ENCODE measurements at places on chromosomes 16 and 17. TPM values are rescaled to one million over a fixed set of nuclear protein-coding genes. Genes with fewer than 3 reads are reported as not detected.
A peak's percentile ranks its signal among the peaks of the same experiment; 100 is the strongest.

- no peak for DNase-seq
These were observed 309.0 kb downstream of the CPPED1 start for GRCh38 chr16:12494661-12495060.

The CCL4 gene
- total RNA-seq: 54.8 TPM

- DNase-seq: no peak
These were observed 6.3 kb upstream of the IL32 start for GRCh38 chr16:3059041-3059722.

DNA sequence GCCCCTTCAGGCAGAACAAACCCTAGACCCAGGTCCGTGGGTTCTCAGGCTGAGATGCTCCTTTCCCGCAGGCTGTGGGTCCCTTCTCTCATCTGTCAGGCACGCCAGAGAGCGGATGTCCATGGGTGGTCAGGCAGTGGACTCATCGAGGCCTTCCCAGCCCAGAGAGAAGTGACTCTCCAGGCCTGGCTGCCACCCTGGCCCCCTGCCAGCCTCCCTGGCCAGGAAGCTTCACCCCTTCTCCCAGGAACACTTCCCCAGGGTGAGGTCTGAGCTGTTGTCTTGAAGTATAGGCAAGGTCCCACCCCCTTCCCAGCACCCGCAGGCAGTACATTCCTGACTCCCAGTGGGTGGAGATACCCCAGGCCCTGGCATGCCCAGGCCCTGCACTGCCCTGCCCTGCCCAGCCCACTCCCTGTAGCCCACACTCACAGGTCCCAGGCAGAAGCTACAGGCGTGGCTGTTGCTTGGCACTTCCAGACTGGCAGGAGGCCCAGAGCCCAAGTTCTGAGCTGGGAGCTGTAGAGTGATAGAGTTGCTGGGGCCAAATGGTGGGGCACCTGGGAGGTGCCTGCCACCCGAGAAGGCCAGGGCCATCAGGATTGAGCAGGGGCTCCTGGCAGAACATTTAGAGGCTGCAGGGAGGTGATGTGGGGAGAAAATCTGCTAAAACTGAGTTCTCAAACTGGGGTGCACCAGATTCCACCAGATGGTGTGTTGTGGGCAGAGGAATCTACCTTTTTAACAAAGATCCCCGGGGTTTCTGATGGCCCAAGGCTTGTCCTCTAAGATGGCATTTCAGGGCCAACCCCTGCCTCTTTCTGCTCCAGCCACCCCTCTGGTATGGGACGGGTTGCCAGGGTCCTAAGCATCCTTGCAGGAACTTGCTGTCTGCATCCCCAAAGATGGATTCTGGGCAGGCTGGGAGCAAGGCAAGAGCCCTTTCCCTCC is 6.7 kb downstream of the ITGA3 start:
- no peak for DNase-seq

DNA sequence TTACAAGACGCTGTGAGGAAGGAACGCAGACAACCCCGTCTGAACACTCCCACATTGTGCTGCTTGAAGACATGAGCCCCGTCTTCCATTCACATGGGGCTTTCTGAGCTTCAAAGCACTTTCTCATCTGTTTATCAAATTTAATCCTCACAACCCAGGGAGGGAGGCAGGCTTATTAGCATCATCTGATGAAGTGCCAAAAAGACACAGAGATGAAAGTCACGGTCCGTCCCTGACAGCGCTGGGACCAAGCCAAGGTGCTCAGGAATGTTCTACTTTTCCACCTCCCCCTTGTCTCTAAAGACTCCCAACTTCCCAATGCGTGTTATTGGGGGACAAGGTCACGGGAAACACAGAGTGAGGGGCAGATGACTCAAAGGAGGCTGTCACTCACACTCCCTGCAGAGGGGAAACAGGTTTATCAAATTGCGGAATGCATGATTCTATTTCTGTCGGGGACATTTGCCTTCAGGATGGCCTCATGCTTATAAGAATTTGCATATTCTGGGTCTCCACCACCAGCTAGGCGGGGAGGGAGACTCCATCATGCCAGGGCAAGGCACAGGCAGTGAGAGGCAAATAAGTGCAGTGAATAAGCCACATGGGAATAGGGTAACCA is 10.7 kb downstream of the XYLT1 start:
- DNase-seq: no peak

GRCh38 chr17:4908301-4908700 is 5.4 kb upstream of the CHRNE start:
- DNase-seq: no peak

The SLC22A31 gene
- total RNA-seq: not detected

DNA sequence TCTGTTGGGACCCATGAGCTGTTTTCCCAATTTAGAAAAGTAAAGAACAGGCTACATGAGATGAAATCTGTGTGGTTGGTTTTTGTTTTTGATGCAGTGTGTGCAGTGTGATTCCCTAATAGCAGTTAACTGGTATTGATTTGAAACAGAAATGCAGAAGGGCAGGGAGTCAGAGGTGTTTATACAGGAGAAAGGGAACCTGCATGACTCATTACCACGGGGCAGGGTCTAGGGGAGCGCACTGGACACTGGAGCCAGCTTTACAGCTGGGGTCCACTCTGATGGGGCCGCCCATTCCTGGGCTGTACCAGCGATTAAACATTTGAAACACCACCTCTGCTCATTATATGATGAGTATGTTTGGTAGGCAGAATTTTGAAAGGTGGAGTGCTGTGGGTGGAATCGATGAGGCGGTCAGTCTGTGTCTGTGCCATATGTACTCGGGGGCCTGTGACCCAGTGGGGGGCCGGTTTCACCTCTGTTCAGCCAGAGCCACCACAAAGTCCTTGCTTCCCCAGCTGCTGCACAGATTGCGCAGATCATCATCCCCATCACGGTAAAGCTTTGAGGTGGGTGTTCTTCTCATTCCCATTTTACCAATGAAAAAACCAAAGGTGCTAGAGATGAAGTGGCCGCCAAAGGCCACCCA is 142.5 kb downstream of the CMIP start:
- DNase-seq: no peak

DNA sequence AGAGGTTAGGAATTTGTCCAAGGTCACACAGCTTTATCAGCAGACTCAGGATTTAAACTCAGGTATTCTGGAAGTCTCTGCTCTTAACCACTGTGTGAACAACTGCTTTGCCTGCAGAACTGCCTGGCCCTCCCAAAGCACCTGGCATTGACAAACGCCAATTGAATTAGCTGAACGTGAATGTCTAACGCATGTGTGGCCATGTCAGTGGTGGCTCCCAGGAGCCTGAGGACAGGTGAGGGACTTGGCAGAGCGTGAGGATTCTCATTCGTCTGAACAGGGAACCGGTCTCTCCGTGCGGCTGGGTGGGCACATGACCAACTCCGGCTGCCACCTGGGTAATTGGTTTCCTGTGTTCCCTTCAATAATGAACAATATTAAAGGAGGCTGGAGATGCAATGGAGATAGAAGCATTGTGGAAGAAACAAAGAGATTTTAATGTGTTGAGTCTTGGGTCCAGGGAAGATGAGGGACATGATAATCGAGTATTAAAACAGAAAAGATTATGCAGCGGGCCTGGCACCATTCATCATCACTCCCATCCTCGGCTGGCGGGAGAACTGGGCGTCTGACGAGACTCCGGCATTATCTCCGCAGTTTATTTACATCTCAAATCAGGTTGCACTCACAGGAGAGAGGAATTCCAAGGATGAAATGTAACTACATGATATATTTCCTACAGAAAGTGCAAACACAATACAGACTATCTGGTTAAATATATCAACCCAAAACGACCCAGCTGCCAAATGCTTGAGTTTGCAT is 113.5 kb downstream of the NPIPB5 start:
- no peak for DNase-seq

DNA sequence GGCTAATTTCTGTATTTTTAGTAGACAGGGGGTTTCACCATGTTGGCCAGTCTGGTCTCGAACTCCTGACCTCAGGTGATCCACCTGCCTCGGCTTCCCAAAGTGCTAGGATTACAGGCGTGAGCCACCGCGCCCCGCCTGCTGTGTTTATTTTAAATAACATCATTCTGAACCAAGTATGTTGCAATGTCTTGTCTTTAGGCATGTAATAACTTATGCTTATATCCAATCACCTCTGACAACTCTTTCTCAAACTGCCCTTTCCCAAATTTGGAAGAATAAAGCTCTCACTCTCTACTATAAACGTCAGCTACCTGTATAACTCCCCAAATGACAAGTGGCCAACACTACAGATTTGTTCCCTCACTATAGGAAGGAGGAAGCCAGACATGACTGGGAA is 103.1 kb upstream of the FA2H start:
- DNase-seq: no peak

GRCh38 chr17:45873728-45874127 is 20.6 kb upstream of the MAPT start:
- no peak for DNase-seq

DNA sequence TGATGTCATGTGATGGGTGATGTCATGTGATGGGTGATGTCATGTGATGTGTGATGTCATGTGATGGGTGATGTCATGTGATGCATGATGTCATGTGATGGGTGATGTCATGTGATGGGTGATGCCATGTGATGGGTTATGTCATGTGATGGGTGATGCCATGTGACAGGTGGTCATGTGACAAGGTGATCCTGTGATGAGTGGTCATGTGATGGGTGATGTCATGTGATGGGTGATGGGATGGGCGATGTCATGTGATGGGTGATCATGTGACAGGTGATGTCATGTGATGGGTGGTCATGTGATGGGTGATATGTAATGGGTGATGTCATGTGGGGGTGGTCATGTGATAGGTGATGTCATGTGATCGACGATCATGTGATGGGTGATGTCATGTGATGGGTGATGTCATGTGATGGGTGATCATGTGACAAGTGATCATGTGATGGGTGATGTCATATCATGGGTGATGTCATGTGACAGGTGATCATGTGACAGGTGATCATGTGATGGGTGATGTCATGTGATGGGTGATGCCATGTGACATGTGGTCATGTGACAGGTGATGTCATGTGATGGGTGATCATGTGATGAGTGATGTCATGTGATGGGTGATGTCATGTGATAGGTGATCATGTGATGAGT is 17.2 kb downstream of the CD300LB start:
- peak; percentile 73 for DNase-seq

DNA sequence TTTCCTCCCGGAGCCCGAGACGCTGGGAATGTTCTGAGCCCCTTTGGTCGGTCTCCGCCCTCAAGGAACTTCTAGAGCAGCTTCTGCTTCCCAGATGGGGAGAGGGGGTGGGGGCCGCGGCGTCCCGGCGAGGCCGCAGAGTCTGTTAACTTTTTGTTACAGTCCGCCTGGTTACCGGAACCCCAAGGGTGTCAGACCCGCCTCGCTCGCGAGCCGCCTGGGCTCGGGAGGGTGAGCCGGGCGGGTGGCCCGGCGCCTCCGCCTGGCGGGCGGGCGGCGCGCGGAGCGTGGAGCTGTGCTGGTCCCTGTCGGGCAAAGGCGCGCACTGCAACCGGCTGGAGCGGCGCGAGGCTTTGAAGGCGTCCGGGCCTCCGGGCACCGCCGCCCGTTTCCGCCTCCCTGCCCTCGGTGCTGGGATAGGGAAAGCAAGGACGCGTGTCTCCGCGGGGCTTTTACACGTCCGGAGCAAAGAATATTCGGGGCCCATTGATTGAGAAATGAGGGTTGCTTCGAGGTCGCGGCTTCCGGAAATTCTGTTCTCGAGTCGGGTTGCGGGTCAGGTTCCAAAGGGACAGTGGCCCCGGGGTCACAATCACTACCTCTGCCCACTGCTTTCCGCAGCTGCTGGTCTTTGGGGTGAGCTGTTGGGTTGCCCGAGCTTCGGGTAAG is 1.7 kb downstream of the HS3ST3B1 start:
- DNase-seq: no peak

- no peak for DNase-seq
These were observed 17.8 kb downstream of the TSPOAP1 start for GRCh38 chr17:58310511-58311428.

GRCh38 chr17:43984521-43984920 is 19.9 kb upstream of the NAGS start:
- DNase-seq: no peak

All from GM12878 (cell line).